ENCODE measurements at places on chromosomes 1 and 21. TPM values are rescaled to one million over a fixed set of nuclear protein-coding genes. Genes with fewer than 3 reads are reported as not detected.

The APOBEC4 gene
- not detected for total RNA-seq

The PKLR gene
- not detected for total RNA-seq

The OPTC gene
- not detected for total RNA-seq

The PTPN14 gene
- 4.2 TPM for total RNA-seq

The CPT2 gene
- 12.9 TPM for total RNA-seq

The S100B gene
- 0.49 TPM for total RNA-seq

The SV2A gene
- total RNA-seq = 21.9 TPM

The NES gene
- 0.12 TPM for total RNA-seq

The ACBD3 gene
- total RNA-seq = 28.6 TPM

The ETNK2 gene
- total RNA-seq = not detected

The AMY2A gene
- total RNA-seq = not detected

The MFAP2 gene
- not detected for total RNA-seq

The SYPL2 gene
- total RNA-seq = not detected

The SPRR2E gene
- total RNA-seq = not detected

The MPZ gene
- total RNA-seq = 7.0 TPM

The AMY1A gene
- total RNA-seq = not detected

The LCE3E gene
- total RNA-seq = not detected

The SPATA21 gene
- 0.12 TPM for total RNA-seq

The GJB4 gene
- total RNA-seq = not detected

The VHLL gene
- total RNA-seq = not detected

The TDRD5 gene
- not detected for total RNA-seq

The ADAMTS5 gene
- total RNA-seq = not detected

The DENND2D gene
- total RNA-seq = 263 TPM

The RNU1-1 gene
- 2,156 TPM for total RNA-seq

The ATP6V1G3 gene
- total RNA-seq = not detected

The FCRLB gene
- 0.20 TPM for total RNA-seq

The CD1E gene
- total RNA-seq = not detected

The AQP10 gene
- not detected for total RNA-seq

The TNFRSF4 gene
- 418 TPM for total RNA-seq

The CACHD1 gene
- 0.17 TPM for total RNA-seq

The TCHHL1 gene
- total RNA-seq = not detected

The HSD3B1 gene
- total RNA-seq = not detected

The TFF1 gene
- total RNA-seq = not detected

The MIER1 gene
- total RNA-seq = 55.6 TPM

The FMO4 gene
- 0.85 TPM for total RNA-seq

The LCE2C gene
- not detected for total RNA-seq

The SEMA6C gene
- total RNA-seq = 2.2 TPM

The KRTAP19-5 gene
- not detected for total RNA-seq

The FAAH gene
- 4.1 TPM for total RNA-seq

The CYP4X1 gene
- not detected for total RNA-seq

The KRTAP7-1 gene
- not detected for total RNA-seq

The SELE gene
- not detected for total RNA-seq

The MIXL1 gene
- not detected for total RNA-seq

The HDGF gene
- total RNA-seq = 248 TPM

The NUDT17 gene
- total RNA-seq = 3.6 TPM

The F11R gene
- 19.7 TPM for total RNA-seq

The TRIM67 gene
- not detected for total RNA-seq

The PFDN2 gene
- 71.4 TPM for total RNA-seq

The KISS1 gene
- not detected for total RNA-seq

The KRTAP19-2 gene
- total RNA-seq = not detected

The AMY1C gene
- total RNA-seq = not detected

The RXFP4 gene
- total RNA-seq = not detected
